ENCODE measurements at places on chromosomes 6 and 20.

DNA sequence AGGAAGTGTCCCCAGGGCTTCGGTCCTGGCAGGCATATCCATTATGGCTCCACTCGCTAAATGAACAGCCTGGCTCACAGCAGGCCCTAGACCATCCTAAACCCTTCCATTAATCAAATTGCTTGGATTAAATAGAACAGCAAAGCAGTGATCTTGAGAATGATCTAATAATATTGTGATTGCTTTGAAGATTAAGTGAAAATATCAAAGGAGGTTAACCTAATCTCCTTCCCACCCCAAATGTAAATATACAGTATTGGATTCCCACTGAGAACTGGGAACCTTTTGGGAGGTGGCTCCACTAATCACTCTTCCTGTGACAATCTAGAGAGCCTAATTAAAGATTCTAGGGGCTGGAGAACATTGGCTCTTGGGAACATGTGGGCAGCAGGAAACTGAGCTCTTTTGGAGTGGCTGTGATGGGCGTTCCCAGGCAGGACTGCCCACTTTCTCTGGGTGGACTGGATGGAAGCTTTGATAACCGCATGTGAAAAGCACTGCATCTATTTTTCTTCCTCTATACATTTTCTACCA lies 68.3 kb upstream of the FRMD1 start:
- DNase-seq = no peak

- no peak for DNase-seq
Observed at GRCh38 chr6:8947900-8948299, 512.6 kb upstream of the SLC35B3 start.

GRCh38 chr6:169452117-169452868 lies 198.6 kb upstream of the THBS2 start:
- peak; percentile 71 for DNase-seq

DNA sequence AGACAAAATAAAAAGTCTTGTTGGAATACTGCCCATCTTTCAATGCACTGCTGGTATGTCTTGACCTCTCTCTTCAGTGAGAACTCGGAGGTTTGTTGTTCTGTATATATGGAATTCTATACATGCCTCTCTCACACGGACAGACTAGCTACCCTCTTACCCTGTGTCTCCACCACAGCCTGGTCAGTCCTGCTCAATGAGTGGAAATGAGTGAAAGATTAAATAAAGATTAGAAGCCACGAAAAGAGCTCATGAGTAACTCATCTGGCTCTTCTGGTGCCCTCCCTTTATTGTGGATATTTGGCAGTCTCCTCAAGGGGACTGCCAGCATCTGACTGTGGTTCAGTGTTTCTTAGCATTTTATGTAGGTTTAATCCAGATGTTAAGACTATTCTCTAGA lies 262.8 kb upstream of the MAP3K7 start:
- no peak for DNase-seq

DNA sequence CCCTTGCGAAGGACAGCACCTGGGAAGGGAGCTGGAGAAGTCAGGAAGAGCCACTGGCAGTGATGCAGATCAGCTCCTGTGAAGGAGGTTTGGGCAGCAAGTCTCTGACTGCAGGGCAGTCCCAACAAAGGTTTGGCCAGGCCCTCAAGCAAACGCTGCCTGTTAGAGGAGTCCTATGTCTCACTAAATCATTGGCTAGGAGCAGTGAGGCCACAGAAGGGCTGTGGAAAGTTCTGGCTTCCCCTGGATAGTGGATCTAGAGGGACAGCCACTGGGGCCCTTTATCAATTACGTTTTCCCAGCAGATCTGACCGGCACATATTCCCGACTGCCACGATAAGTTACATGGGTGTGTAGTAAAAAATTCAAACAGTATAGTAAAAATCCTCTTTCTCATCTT lies 2.5 kb downstream of the TTPAL start:
- DNase-seq = no peak

Measured in dorsolateral prefrontal cortex (tissue), 122 donors.